ENCODE measurements at places on chromosomes 1 and 21.
A peak's percentile ranks its signal among the peaks of the same experiment; 100 is the strongest.

GRCh38 chr21:33268393-33268736 is 2.2 kb downstream of the IL10RB start:
- DNase-seq: no peak

DNA sequence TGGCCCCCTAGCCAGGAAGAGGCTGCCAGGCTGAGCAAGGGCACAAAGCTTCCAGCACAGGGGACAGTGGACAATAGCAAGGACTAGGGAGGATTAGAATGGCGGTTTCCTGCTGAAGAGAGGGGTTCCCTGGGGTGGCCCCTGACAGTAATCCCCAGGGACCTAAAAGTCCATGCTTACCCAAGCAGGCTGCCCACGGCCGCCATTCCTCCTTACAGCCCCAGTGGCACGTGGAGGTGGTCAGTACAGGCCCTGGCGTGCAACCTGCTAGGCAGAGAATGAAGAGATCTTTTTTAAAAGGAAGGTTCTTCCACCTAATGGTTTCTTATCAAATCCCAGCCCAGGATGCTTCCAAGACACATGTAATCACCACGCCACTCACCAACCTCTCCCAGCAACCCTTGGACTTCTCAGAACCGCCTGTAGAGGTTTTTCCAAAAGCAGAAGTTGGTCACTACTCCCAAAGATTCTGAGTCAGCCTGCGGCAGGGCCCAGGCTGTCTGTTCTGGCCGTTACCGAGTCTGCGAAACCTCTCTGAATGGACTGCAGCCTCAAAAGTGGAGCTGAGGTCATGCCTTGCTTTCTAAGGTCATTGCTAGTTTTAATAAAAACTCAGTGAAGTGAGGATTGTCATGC is 926 bp downstream of the MRPL55 start:
- no peak for DNase-seq

DNA sequence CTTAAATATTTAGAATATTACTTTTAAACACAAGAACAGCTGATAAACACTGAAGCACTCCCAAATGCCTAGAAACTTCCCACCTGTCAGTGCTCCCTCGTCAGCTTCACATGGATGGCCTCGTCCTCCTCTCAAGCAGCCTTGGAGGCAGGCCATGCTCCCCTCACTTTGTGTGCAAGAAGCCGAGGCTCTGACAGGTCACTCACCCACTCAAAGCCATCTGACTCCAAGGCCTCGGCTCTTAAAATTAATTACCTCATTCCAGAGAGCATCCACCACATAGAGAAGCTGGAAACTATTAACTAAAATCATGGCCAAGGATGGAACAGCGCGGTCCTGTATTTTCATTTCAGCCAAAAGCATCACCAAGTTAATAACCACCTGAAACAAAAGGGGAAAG is 17.8 kb downstream of the LBR start:
- no peak for DNase-seq

DNA sequence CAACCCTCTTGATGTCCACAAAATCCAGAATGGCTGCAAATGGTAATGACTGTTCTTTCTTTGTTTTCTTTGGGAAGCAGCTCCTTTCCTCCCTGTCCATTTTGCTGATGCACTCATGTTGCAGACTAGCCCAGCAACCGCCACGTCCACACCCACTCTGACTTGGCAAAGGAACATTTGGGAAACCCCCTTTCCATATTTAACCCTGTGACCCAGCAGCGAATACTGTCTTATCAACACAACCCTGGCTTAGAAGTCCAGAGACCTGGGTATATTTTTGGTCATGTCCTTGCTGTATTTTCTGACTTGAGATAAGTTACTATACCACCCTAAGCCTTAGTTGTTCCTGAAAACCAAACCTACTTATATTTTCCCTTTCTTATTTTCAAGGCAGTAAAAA is 18.1 kb upstream of the SHE start:
- DNase-seq: peak; percentile 17

DNA sequence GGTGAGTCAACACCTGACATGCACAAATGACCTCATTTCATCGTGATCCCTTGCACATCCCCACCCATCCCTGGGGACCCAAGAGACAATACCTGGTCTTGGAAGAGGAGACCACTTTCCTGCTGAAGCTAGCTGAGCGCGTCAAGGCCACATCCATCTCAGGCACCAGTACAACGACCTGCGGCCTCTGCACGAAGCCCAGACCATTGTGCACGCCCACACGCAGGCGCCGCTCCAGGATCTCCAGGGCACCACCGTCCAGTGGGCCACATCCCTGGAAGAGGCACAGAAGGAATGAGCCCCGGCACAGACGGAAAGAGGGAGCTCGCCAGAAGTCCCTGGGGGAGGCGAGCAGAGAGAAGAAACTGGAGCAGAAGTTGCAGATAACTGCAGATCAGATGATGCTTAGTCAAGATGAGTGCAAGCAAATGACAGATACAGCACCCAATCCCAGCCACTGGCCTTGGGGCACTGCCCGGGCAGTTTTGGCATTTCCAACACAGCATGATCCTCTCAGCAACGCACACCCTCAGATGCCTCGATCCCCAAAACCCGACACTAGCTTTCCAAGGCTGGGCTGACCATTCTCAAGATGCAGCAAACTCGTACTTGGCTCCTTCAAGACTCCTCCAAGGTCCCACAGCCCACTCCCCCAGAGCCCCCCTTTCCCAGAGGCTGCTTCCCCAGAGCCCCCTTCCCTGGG is 44.1 kb downstream of the NPHP4 start:
- no peak for DNase-seq

- peak; percentile 56 for DNase-seq
Measured at GRCh38 chr1:239810061-239810481, 281.6 kb upstream of the FMN2 start.

DNA sequence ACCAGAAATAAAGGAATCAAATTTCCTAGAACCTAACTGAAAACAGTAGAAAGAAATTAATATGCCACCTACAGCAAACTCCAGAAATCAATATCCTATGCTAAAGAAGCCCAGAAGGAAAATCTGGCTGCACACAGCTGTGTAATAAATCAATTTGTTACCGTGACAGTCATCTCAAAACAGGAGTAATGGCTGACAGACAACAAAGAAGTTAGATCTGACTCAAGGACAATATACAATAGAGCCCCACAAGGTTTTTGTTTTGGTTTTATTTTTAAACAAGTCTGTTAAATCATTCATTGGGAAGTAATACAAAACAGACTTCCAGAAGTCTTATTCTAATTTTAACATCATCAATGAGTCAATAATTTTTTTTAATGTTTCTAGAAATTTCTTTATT is 168.4 kb downstream of the RERE start:
- peak; percentile 35 for DNase-seq

GRCh38 chr1:74933500-74933899 is 200.5 kb downstream of the TYW3 start:
- DNase-seq: no peak

DNA sequence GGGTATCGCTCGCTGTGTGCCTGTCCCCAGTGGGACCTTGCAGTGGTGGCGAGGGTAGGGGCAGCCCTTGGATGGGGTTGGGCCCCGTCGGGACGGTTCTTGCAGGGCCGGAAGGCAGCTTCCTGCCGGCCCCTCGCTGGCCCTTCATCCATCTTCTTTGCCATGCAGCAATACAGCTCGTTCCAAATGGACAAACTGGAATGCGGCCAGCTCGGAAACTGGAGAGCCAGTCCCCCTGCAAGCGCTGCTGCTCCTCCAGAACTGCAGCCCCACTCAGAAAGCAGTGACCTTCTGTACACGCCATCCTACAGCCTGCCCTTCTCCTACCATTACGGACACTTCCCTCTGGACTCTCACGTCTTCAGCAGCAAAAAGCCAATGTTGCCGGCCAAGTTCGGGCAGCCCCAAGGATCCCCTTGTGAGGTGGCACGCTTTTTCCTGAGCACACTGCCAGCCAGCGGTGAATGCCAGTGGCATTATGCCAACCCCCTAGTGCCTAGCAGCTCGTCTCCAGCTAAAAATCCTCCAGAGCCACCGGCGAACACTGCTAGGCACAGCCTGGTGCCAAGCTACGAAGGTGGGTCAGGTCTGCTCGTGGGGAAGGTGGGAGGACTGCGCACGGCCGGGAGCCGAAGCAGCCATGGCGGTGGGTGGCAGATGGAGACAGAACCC is 45.8 kb downstream of the SIM2 start:
- DNase-seq: peak; percentile 68

DNA sequence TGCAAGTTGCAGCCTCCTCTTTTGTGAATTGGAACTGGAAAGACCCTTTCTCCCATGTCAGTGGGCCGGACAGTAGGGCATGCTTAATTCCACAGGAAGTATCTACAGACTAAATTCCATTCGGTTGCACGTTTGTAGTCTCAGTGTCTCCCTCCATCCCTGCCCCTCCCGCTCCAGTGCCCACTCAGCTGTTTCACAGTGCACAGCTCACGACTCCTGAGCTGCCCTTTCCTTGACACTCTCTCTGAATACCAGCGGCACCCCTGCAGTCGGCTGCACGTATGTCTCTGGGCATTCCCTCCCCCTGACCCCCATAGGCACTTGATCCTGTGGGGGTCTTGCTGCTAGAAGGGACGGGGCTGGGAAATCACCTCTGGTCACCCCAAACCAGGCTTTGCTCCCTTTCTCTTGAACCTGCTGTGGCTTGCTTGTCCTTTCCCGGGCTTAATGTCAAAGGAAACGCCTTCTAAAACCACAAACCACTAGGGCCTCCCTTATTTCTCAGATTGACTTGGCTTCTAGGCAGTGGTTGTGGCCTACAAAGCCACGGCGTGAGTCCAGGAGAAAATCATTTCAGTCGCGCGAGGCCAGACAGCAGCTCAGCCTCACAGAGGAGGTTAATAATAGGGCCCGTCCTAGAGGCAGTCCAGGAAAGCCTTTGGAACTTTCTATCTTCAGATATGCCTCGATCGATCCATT is 365.3 kb upstream of the PROX1 start:
- DNase-seq: peak; percentile 54

DNA sequence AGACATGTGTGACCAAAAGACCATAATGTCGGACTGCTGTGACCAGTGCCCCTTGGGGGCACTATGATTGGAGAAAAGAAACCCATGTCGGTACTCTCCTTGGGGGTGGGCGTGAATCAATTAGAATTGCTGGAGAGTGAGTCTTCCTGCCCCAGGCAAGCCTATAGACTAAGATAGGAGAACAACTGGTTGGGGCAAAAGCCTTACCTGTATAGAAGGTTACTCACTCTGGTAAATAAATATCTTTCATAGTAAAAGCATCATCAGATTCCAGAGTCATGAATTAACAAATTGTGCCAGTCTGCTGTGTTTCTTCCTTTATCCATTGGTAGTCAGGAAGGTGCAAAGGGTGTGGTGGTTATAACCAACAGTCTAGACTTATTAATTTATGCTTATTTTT is 2.9 kb upstream of the PTGFRN start:
- DNase-seq: no peak

DNA sequence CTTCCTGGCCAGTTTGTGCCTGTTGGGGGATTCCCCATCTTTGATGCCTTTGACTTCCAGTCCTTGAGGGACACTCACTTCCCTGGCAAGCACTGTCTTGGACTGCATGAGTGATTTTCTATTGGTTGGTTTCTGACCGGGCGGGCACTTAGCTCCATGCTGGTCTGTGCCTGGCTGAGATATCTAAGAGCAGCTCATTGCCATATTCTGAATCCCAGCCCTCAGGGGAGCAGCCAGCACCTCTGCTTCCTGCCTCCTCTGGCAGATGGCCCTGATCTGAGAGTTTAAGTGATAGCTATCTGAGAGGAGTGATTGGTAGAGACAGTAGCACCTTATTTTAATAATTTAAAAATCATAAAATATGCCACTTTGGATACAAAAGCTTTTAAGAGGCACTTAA is 52.5 kb downstream of the DISC1 start:
- DNase-seq: no peak

- no peak for DNase-seq
Measured at GRCh38 chr1:171597203-171597602, 24.8 kb upstream of the MYOCOS start.

- no peak for DNase-seq
Measured at GRCh38 chr1:168178227-168178637, 530 bp upstream of the TIPRL start.

DNA sequence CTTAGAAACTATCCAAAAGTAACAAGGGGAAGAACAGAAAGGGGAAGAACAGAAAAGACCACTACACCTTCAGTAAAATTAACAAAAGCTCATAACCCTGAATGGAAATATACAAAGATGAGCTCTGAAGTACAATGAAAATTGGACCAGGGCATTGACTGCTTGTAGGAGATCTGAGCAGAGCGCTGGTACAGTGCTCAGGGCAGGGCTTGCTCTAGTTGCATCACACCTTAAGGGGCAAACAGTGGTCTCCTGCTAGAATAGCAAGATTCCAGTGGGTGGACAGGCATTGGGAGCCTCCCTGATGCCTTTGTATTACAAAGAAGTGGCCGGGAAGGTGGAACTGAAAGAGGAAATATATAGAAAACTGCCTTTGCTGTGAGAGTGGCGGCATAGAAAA is 111.9 kb upstream of the RGS1 start:
- no peak for DNase-seq

DNA sequence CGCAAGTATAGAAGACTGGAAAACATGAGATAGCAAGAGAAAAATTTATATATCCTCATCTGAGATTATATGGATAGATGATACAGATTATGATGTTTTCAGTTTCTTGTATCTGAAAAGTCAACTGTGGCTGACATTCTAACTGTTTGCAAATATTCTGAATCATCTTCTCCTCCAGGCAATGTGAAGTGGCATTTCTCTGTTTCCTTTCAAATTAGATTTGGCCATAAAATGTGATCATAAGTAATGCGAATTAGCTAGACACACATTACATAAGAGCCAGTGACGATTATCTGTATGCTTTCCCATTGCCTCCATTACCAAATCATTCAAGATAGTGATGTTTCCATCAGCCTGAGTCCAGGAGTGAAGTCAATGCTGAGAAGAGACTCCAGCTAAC is 265.2 kb downstream of the BRINP3 start:
- no peak for DNase-seq

DNA sequence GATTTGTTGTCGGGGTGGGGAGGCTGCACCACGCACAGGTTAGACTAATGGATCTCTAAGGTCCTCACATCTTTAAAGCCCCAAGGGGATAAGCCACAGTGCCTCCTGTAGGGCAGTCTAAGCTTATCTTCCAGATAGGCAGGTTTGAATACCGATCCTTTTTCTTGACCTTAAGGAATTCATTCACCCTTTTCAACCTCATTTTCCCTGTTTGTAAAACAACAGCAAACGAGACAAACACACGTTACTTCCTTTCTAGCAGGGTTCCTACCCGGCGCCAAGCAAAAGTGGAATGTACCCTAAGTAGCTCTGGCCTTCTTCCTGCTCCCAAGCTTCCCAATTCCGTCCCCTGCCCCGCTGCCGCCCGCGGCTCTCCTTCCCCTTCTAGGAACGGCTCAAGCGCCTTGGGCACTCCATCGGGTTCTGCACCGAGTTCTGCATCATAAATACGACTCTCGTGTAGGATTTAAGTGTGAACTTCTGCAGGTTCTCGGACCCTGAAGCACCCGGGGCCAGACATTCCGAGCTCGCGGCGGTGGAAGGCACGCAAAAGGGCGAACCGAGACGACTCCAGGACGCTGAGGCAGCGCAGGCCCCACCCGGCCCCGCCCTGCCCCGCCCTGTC is 548 bp upstream of the CDC20 start:
- DNase-seq: no peak

Data from muscle of leg (tissue), 16 donors.